ENCODE measurements at places on chromosomes 1 and 21.
A peak's percentile ranks its signal among the peaks of the same experiment; 100 is the strongest.

DNA sequence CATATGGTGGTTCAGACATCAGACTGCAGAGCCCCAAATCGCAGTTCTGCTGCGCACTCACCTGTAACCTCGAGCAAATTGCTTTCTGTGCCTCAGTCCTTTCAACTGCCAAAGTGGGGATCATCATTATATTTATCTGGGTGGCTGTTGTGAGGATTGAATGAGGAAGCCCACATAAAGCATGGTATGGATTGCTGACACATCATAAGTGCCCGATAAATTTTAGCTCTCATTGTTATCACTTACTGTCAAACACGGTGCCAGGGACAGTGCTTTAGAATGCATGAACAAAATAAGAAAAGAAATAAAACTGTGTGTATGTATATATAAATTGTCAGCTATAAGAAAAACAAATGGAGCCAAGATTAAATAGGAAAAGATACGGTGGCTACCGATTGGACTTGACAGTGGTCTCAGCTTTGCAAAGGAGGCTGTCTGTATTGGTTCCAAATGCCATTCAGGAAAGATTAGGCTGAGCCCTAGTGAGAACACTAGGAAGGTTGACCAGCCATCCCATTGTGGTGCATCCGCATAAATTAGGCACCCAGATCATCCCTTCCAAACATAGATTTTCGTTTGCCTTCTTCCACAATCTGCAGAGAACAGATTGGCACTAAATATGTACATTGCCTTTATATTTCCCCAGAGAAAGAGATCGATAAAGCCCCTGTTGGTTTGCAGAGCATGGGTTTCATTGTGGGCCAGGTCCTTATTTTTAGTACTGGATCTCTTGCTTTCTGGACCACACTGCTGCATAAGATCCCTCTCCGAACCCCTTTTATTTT, 91.8 kb upstream of the KAZN start:
- no peaks in the 10 kb centered on the region for H3K4me1 ChIP-seq
- no peak overlapping the region for H3K4me3 ChIP-seq
- no peaks in the 10 kb centered on the region for H3K36me3 ChIP-seq
- H3K27ac ChIP-seq, result no peak overlapping the region

- no peak for DNase-seq
- H3K27ac ChIP-seq, result no peak overlapping the region
- H3K4me3 ChIP-seq, result no peak overlapping the region
- no peaks in the 10 kb centered on the region for H3K27me3 ChIP-seq
- H3K4me1 ChIP-seq, result no peaks in the 10 kb centered on the region
- no peaks in the 10 kb centered on the region for H3K36me3 ChIP-seq
Observed at GRCh38 chr21:39150877-39151276, 32.4 kb downstream of the PSMG1 start.

- H3K4me1 ChIP-seq, result no peaks in the 10 kb centered on the region
- H3K4me3 ChIP-seq, result no peak overlapping the region
- DNase-seq, result no peak
- H3K36me3 ChIP-seq, result no peaks in the 10 kb centered on the region
- H3K27ac ChIP-seq, result no peak overlapping the region
Observed at GRCh38 chr1:7448986-7449385, 322.1 kb upstream of the VAMP3 start.

GRCh38 chr1:217562229-217562878, 68.5 kb downstream of the GPATCH2 start:
- no peaks in the 10 kb centered on the region for H3K27me3 ChIP-seq
- H3K27ac ChIP-seq, result no peak overlapping the region
- H3K36me3 ChIP-seq, result no peaks in the 10 kb centered on the region
- no peaks in the 10 kb centered on the region for H3K4me1 ChIP-seq
- DNase-seq, result no peak

GRCh38 chr21:15749082-15749860, 19.5 kb downstream of the USP25 start:
- no peaks in the 10 kb centered on the region for H3K27me3 ChIP-seq
- H3K4me1 ChIP-seq, result peaks cover 23% of the 10 kb centered on the region
- no peak for DNase-seq
- no peaks in the 10 kb centered on the region for H3K36me3 ChIP-seq
- H3K4me3 ChIP-seq, result no peak overlapping the region

GRCh38 chr1:43688594-43689000, 18.7 kb upstream of the ST3GAL3 start:
- peaks cover 87% of the 10 kb centered on the region for H3K36me3 ChIP-seq
- no peak for DNase-seq
- H3K4me1 ChIP-seq, result no peaks in the 10 kb centered on the region
- no peaks in the 10 kb centered on the region for H3K27me3 ChIP-seq

- H3K4me1 ChIP-seq, result peaks cover 18% of the 10 kb centered on the region
- no peak overlapping the region for H3K27ac ChIP-seq
- peak; percentile 89 for DNase-seq
- peak overlapping the region; percentile 40 for H3K4me3 ChIP-seq
Observed at GRCh38 chr1:224623743-224624333, 7.7 kb downstream of the CNIH3 start.

- H3K27me3 ChIP-seq, result no peaks in the 10 kb centered on the region
- no peak overlapping the region for H3K4me3 ChIP-seq
- no peaks in the 10 kb centered on the region for H3K4me1 ChIP-seq
- H3K27ac ChIP-seq, result no peak overlapping the region
- no peaks in the 10 kb centered on the region for H3K36me3 ChIP-seq
Observed at GRCh38 chr1:115262886-115263285, 75.2 kb downstream of the NGF start.

DNA sequence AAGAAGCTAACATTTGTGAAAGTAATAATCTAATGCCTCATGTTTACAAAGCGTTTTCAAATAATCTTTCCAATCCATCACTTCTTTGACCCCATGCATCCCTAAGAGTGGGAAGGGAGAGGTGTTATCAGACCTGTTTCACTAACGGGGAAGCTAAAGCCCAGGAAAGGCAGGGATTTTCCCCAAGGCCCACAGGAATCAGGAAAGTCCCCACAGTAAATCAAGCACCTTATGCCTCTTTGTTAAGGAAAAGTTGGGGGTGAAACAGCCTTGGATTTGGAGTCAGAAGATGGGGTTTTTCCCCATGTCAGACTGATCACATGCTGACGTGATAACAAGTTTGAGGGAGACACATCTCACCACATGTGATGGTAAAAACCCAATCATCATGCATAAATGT, 20.0 kb upstream of the ANGPTL7 start:
- no peaks in the 10 kb centered on the region for H3K4me1 ChIP-seq
- H3K4me3 ChIP-seq, result no peak overlapping the region
- DNase-seq, result no peak
- H3K36me3 ChIP-seq, result no peaks in the 10 kb centered on the region
- no peaks in the 10 kb centered on the region for H3K27me3 ChIP-seq

- H3K27me3 ChIP-seq, result no peaks in the 10 kb centered on the region
- no peaks in the 10 kb centered on the region for H3K36me3 ChIP-seq
- no peak overlapping the region for H3K4me3 ChIP-seq
- H3K27ac ChIP-seq, result no peak overlapping the region
Observed at GRCh38 chr1:115428256-115428655, 90.2 kb upstream of the NGF start.

- H3K27ac ChIP-seq, result no peak overlapping the region
- H3K36me3 ChIP-seq, result no peaks in the 10 kb centered on the region
- DNase-seq, result no peak
- H3K4me1 ChIP-seq, result no peaks in the 10 kb centered on the region
- H3K4me3 ChIP-seq, result no peak overlapping the region
Observed at GRCh38 chr21:16837721-16838120, 675.1 kb upstream of the CXADR start.

DNA sequence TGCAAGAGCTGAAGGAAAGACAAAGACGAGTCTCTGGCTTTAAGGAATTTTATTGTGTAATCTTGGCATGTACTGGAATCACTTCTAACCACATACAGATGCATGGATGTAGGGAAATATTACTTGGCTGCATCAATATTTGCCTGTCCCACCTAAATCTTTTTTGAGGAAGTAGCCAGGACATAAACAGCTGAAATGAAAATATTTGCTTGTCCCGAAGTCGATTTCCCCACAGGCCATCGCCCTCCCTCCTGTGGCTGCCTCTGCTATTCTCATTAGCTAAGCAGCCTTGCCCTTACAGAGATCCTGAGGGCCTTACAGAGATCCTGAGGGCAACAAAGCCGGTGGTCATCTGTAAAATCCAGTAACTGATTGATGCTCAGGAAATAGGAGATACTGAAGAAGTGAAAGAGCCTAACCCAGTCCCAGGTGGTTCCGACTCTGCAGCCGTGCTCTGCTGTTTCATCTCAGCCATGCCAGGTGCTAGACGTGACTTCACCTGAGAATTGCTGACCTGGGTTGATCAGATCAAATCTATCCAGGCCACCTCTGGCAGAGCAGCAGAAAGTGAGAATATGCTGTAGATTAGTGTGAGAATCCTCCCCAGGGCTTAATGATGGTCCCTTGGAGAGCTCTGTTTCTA, 25.5 kb downstream of the MAN1C1 start:
- H3K27me3 ChIP-seq, result no peaks in the 10 kb centered on the region
- H3K27ac ChIP-seq, result peak overlapping the region; percentile 77
- peaks cover 59% of the 10 kb centered on the region for H3K4me1 ChIP-seq
- H3K4me3 ChIP-seq, result peak overlapping the region; percentile 53
- peak; percentile 6 for DNase-seq

DNA sequence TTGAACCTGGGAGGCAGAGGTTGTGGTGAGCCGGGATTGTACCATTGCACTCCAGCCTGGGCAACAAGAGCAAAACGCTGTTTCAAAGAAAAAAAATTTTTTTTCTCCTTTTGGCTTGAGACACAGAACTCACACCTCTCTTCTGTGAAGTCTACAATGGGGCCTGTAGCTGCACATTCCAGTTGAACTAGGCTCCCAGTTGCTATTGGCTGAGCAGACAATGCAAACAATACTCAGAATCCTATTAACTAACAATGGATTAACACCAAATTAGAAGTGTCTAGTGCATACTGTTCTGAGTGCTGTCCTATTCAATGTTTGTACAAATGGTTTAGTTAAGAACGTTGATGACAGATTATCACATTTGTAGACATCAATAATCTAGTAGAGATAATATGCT, 17.6 kb upstream of the MCL1 start:
- H3K4me1 ChIP-seq, result no peaks in the 10 kb centered on the region
- no peaks in the 10 kb centered on the region for H3K36me3 ChIP-seq
- no peak overlapping the region for H3K27ac ChIP-seq
- no peak for DNase-seq
- no peaks in the 10 kb centered on the region for H3K27me3 ChIP-seq
- H3K4me3 ChIP-seq, result no peak overlapping the region

DNA sequence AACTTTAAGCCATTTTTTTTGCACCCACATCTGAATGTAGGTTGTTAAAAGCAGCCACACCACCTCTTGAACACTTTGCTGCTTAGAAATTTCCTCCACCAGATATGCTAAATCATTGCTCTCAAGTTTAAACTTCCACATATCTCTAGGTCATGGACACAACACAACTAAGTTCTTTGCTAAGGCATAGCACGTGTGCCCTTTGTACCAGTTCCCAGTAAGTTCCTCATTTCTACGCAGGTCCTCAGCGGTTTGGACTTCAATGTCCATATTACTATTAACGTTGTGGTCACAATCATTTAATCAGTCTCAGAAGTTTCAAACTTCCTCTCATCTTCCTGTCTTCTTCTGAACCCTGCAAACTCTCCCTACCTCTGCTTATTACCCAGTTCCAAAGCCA, 661.6 kb upstream of the PKN2 start:
- H3K36me3 ChIP-seq, result no peaks in the 10 kb centered on the region
- no peak for DNase-seq
- no peaks in the 10 kb centered on the region for H3K4me1 ChIP-seq
- H3K27me3 ChIP-seq, result no peaks in the 10 kb centered on the region
- no peak overlapping the region for H3K4me3 ChIP-seq

- H3K27me3 ChIP-seq, result no peaks in the 10 kb centered on the region
- H3K4me1 ChIP-seq, result no peaks in the 10 kb centered on the region
- H3K36me3 ChIP-seq, result no peaks in the 10 kb centered on the region
- H3K4me3 ChIP-seq, result no peak overlapping the region
- DNase-seq, result no peak
- H3K27ac ChIP-seq, result no peak overlapping the region
Observed at GRCh38 chr21:34274001-34274400, 89.8 kb upstream of the KCNE2 start.

DNA sequence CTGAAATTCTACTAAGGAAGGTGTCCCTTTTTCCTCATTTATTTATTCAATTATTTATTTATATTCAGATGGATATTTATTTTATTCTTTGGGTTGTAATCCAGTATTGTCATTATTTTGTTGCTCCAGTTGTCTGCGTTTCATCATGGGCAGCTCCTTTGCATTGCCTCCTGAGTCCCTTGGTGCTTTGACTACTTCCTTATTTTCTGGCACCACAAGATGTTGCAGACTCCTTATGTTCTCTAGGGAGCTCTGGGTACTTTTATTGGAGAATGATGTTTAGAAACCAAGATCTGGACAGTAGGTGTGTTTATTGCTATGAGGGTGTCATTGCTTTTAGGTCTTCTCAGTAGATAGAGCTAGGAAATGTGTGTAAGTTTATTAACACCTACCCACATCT, 59.9 kb upstream of the ERRFI1 start:
- no peaks in the 10 kb centered on the region for H3K4me1 ChIP-seq
- no peak overlapping the region for H3K27ac ChIP-seq
- DNase-seq, result no peak
- no peaks in the 10 kb centered on the region for H3K36me3 ChIP-seq
- no peak overlapping the region for H3K4me3 ChIP-seq

DNA sequence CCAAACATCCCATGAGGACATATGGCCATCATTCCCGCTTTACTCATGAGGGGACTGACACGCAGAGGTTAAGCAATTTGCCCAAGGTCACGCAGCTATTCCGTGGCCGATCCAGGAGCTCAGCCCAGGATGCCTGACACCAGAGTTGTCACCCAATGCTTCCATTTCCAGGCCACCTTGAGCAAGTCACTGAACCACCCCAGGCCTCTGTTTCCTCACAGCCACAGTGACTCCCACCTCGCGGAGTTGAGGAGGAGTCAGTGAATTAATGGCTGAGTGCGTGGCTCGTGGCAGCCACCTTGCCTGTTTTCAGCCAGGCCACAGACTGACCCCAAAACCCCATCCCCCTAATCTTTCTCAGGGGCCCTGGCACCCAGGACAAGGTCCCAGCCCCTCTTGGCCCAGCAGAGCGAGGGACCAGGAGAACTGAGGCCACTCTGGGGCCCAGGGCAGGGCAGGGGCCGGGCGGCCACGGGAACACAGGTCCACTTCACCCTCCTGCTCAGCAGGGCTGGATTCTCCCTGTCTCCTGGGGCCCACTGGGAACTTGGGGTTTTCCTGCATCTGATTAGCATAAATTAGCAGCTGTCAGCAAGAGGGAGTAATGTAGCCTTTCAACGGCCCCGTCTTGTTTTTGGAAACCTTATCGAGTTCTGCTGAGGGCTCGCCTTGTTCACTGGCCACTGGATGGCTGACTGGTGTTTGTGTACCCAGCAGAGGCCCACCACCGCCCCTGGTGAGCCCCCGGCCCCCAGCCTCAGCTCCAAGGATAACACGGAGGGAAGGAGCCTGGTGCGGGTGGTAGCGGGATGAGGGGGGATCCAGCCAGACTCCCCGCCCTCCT, 19.7 kb upstream of the LAPTM5 start:
- H3K4me3 ChIP-seq, result no peak overlapping the region
- H3K27me3 ChIP-seq, result no peaks in the 10 kb centered on the region
- DNase-seq, result no peak
- H3K27ac ChIP-seq, result no peak overlapping the region
- no peaks in the 10 kb centered on the region for H3K36me3 ChIP-seq
- peaks cover 10% of the 10 kb centered on the region for H3K4me1 ChIP-seq

Data from naive thymus-derived CD4-positive, alpha-beta T cell (primary cell).